Suppressor macrophage treated with lipopolysaccharide for 1 hour (primary cell): ENCODE measurements at places on chromosomes 3 and 15.

DNA sequence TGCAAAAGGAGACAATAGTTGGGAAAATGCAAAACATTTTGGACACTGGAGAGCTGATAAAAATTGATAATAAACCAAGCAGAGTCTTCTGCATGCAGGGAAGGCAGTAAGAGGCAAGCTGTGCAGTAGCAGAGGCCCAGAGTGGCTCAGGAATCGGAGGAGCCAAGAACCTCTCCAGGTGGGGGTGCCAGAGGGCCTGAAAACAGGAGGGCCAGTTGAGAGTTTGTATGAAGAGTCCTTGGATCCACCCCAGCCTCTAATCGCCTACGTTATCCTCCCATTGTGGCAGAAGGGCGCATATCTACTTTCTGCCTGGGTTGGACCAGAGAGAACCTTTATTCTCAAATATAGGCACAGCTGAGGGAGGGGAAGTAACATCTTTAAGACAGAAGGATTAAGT is 48.9 kb upstream of the RBP1 start:
- no peak for DNase-seq

GRCh38 chr3:188539631-188540194 is 385.8 kb downstream of the LPP start:
- no peak for DNase-seq

GRCh38 chr3:21185816-21186314 is 565.1 kb downstream of the ZNF385D start:
- DNase-seq: no peak

GRCh38 chr3:177855021-177855420 is 657.7 kb upstream of the TBL1XR1 start:
- DNase-seq: no peak

- DNase-seq: no peak
These were observed 232.8 kb upstream of the BHLHE40 start for GRCh38 chr3:4746241-4746958.

DNA sequence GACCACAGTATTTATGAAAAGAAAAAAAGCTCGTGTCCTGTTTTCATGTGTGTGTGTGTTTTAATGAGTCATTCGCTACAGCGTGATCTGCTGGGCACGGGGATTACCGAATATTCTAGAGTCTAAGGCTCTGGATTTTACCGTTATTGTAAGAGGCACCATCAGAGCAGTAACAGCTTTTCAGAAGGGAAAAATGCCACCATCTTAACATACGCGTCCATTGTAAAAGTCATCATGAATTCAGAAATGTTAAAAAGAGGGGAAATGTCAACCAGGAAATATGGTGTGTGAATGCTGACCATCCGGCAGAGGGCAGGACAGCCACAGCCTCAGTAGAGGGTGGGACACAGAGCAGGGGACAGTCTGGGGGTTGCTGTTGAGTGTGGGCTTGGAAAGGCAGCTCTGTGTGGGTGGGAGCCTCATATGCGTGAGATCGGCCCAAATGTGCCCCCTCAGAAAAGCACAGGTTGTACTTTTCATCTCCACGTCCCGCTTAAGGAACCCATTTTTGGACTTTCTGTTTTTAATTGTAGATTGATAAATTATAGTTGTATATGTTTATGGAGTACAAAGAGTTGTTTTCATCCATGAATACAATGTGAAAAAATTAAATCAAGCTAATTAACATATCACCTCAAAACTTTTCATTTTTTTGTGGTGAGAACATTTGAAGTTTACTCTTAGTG is 69.6 kb downstream of the ASB7 start:
- DNase-seq: peak; percentile 23

GRCh38 chr15:85494048-85494777 is 113.8 kb downstream of the AKAP13 start:
- DNase-seq: peak; percentile 82

DNA sequence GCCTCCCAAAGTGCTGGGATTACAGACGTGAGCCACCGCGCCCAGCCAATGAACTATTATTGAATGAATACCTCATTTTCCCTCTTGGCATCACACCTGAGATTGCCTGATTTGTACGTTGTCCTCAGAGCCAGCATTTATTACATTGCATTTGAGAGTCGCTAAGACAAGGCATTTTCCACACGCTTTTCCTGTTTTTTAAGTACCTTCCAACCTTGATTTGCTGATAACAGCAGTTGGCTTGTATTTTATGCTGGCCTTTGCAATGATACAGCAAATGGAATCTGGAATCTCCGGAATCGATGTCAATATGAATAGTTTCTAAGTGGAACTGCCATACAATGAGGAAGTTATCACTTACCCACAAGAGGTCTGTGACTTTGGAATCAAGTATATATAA is 15.7 kb upstream of the CNBP start:
- DNase-seq: peak; percentile 41

DNA sequence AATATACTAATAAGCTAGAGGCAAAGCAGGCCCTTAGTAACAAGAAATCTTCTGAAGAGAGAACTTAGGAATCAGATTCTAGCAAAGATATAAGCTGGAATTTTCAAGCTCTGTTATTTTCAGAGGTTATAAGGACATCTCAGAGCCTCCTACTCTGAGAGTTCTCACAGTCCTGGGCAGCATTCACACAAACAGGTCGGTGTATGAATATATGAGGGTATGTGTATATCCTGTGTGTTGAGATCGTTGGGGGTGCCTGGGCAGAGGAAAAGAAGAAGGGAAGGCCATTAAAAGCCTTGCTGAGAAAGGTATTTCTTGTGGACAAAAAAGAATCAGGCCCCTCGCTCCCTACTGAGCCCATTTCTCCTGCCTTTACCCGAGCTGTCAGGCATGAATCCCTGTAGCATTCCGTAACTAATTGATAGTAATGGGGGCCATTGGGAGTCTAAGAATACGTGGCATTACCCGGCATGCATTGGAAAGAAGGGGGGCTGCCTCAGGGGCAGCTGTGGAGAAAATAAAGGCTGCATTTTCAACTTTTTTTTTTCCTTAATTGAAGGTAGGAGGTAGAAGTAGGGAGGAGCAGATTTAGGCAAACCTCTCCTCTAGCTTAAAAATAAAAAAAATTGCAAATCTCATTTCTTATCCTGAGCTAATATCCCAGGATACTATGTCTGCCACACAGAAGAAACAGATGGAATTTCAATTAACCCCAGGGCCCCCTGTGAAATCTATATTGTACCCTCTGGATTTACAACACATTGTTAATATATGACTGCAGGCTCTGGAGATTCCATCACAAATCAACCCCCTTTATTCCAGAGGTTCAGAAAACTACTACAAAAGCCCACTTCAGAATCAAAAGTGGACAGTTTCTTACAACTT is 103.8 kb downstream of the GTPBP8 start:
- DNase-seq: no peak

DNA sequence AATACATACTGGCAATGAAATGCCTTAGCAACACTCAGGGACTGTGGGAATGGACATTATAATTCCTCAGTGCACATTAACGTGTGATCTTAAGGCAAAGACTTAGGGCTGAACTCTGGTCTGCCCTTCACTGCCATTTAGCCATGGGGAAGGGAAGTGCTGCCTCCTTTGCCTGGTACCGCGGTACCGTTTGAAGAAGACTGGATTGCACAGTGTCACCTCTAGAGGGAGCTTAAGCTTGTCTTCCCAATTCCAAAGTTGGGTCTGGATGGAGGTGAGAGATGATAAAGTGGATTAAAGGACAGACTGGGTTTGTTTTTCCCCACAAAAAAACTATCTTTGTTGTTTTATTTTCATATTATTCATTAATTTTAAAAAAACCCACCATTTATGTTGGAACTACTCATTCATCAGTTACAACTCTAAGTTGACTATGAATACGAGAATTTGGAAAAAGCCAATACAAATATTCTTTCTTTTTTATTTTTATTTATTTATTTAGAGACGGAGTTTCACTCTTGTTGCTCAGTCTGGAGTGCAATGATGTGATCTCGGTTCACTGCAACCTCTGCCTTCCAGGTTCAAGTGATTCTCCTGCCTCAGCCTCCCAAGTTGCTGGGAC is 60.0 kb upstream of the SYN2 start:
- DNase-seq: peak; percentile 39

DNA sequence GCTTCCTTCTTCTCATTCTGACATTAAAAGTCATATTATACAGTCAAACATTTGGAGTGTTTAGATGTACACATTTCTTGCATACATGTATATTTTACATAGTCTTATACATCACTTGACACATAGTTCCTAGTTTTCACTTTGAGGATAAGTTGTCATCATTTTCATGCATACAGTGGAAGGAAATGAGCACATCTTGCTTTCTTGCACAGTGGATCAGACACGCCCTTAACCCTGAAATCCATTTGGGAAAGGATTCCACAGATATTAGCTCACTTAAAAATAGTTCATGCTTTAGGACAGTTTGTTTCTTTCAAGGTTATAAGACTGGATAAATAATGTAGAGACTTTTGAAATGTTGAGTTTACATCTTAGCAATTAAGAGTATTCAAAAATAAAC is 148.6 kb upstream of the MME start:
- DNase-seq: no peak

- no peak for DNase-seq
These were observed 63.9 kb downstream of the ETV5 start for GRCh38 chr3:186044968-186045367.

- peak; percentile 70 for DNase-seq
These were observed 172.5 kb downstream of the MTHFS start for GRCh38 chr15:79724312-79724711.

DNA sequence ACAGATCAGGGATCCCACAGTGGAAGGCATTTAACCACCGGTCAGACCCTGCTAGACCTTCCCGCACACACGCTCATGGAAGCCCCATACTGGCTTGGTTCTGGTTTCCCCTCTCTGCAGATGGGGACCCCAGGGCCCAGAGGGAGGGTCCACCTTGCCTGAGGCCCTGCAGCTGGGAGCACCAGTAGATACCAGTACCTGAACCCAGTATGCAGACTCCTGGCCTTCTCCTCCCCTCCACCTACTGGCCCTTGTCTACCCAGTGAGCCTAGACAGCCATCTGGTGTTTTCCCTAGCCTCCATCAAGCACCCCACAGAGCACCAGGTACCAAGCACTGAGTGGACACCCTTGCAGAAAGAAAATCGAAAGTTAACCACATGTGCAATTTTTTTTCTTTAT is 65.1 kb downstream of the MEGF11 start:
- no peak for DNase-seq

- DNase-seq: no peak
These were observed 500.7 kb upstream of the GBE1 start for GRCh38 chr3:82262193-82262592.

- DNase-seq: peak; percentile 78
These were observed 74.2 kb upstream of the PROK2 start for GRCh38 chr3:71859123-71859519.

GRCh38 chr15:45439521-45440260 is 61.3 kb upstream of the GATM start:
- DNase-seq: peak; percentile 69

GRCh38 chr15:69149803-69150202 is 10.6 kb upstream of the GLCE start:
- DNase-seq: no peak

GRCh38 chr3:45659661-45660566 is 29.3 kb upstream of the SACM1L start:
- DNase-seq: peak; percentile 81

DNA sequence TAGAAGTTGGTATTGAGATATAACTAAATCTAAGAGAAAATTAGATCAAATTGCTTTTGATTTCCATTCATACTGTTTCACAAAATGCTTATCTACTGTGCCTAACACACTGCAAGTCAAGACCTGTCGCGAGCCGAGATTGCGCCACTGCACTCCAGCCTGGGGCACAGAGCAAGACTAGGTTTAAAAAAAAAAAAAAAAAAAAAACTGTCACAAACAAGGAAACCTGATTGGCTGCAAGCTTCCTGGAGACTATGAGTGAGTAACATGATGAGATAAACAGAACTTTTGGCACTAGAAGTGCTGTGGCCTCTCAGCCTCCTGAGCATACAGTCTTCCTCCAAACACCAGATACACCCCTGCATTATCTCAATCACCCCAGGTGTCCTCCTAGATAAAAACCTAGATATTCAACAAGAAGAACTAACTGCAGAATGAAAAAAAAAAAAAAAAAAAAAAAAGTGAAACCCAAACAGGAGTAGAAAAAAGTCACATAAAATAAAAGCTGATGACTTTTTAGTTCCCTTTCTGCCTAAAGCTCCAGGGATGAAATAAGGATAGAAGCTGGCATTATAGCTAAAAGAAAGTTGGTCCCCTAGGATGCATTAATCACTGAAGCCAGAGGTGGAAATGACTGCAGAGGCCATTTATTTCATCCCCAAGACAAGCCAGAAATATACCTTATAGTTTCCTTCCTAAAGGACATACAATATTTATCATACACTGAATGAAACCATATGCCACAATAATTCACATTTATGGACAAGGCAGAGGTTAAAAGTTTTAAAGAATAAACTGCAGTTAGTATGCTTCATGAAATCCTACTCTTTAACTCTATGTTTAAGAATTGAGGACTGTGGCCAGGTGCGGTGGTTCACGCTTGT is 82.4 kb downstream of the P3H2 start:
- peak; percentile 27 for DNase-seq

DNA sequence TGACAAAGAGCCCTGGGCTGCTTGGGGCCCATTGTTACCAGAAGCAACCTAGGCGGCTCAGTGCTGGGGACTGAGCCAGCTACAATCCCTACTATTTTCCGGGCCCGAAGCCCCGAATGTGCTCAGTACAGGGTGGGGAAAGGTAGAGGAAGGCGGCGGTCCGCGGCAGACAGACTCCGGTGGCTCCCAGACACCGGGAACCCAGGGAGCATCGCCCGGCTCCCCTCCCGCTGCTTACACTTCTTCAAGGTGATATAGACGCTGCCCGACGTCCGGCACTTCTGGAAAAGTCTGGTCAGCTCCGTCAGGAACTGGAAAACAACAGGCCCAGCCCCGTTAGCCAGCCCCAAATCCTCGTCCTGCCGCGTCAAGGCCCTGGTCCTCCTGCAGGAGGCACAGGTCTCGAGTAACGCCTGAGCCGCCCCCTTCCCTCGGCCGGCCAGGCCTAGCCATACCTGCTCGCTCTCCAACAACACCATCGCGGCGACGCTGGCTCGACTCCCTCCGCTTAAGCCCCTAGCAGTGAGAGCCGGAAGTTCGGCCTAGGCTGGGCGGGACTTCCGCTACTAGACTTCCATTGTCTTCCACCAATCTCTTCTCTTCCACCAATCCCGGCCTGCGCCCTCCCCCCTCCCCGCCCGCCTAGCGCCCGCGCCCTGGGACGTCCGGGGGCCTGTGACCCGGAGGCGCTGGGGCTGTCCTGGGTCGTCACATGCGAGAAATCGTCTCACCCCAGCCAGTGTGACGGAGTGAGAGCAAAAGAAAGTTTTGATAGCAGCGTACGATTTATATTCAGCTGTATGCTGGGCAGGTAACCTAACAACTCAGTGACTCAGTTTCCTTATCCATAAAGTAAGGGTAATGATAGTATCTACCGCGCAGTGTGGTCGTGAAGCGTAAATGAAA is at the start of gene SRP14:
SRP14 (minus strand) TSS at position 544 of the 906 bp plus-strand sequence; CDS start at position 479, 65 bp downstream.
- peak; percentile 95 for DNase-seq

- DNase-seq: no peak
These were observed 43.0 kb downstream of the LRRC49 start for GRCh38 chr15:70935631-70936030.

DNA sequence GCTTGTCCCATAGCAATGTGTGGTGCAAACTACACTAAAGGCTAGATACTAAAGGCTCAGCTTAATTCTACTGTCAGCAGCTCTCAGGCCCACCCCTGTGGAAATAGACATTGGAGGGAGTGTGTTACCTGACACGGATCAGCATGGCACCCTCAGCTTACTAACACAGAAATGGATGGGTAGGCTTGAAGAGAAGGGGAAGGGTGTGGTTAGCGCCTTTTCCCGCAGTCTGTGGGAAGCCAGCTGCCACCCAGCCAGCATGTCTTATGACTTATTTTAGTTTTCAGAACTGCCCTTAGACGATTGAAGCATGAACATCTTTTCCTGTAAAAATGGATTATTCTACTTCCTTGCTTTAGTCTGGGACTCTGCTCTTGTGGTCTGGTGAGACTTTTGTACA is 25.8 kb upstream of the ADPGK start:
- DNase-seq: no peak

- DNase-seq: no peak
These were observed 77.2 kb downstream of the IL1RAP start for GRCh38 chr3:190591080-190591479.
